ENCODE measurements at places on chromosomes 5 and 9. TPM values are rescaled to one million over a fixed set of nuclear protein-coding genes. Genes with fewer than 3 reads are reported as not detected.

The WHRN gene
- total RNA-seq, result 3.6 TPM

DNA sequence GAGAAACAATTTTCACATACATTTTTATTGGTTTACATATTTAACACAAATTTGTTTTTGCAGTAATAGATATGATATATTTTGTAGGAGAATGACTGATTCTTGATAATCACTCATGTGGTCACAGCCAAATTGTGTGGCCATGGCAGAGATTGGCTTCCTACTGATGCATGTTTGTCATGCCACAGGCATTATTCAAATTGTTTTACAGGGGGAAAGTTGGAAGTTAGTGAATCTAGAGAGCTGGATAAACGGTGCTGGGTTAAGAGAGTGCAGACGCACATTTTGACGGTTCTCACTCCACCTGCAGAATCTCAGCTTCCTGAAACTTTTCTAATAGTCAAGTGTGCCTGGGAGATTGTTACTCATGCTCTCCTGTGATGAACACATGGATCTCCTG is 91.1 kb upstream of the FBN2 start:
- no peak overlapping the region for H3K4me3 ChIP-seq
- no peak for DNase-seq

The SMIM33 gene
- not detected for total RNA-seq

GRCh38 chr9:2231829-2232228 is 216.7 kb downstream of the SMARCA2 start:
- DNase-seq, result no peak
- H3K4me1 ChIP-seq, result peaks cover 15% of the 10 kb centered on the region
- no peak overlapping the region for H3K4me3 ChIP-seq

- H3K27ac ChIP-seq, result no peak overlapping the region
- no peaks in the 10 kb centered on the region for H3K36me3 ChIP-seq
- H3K4me3 ChIP-seq, result no peak overlapping the region
- DNase-seq, result no peak
- no peaks in the 10 kb centered on the region for H3K4me1 ChIP-seq
Observed at GRCh38 chr5:179287071-179287470, 58.2 kb downstream of the ADAMTS2 start.

- no peaks in the 10 kb centered on the region for H3K4me1 ChIP-seq
- H3K27ac ChIP-seq, result no peak overlapping the region
- no peaks in the 10 kb centered on the region for H3K36me3 ChIP-seq
Observed at GRCh38 chr5:143758015-143758414, 53.9 kb upstream of the HMHB1 start.

The IL5 gene
- not detected for total RNA-seq

The FBLL1 gene
- 4.9 TPM for total RNA-seq

The ZNF618 gene
- total RNA-seq, result 18.0 TPM

- DNase-seq, result no peak
- H3K4me1 ChIP-seq, result peaks cover 7% of the 10 kb centered on the region
- no peak overlapping the region for H3K27ac ChIP-seq
- no peaks in the 10 kb centered on the region for H3K36me3 ChIP-seq
- H3K27me3 ChIP-seq, result no peaks in the 10 kb centered on the region
- H3K4me3 ChIP-seq, result no peak overlapping the region
Observed at GRCh38 chr5:95393279-95393678, 2.1 kb downstream of the FAM81B start.

DNA sequence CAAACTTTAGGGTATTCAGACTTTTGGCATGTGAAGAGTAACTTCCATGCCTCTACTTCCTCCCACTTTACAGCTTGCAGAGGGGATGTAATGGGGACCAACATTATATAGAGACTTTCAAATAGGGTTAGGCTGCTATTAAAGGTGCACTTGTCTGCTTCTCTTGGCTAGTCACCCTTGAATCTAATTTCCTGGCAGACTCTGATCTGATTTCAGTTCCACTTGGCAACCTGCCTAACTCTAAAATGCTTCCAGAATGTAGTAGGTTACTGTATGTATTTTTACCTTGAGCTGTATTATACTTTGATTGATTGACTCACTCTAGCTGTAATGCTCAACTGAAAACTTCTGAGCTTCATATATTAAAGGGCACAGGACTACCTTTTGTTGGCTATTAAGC is 693.4 kb downstream of the KCTD16 start:
- no peaks in the 10 kb centered on the region for H3K36me3 ChIP-seq
- no peaks in the 10 kb centered on the region for H3K4me1 ChIP-seq
- no peaks in the 10 kb centered on the region for H3K27me3 ChIP-seq
- H3K4me3 ChIP-seq, result no peak overlapping the region
- H3K27ac ChIP-seq, result no peak overlapping the region

- no peak for DNase-seq
- peaks cover 23% of the 10 kb centered on the region for H3K36me3 ChIP-seq
- H3K4me3 ChIP-seq, result peak overlapping the region; percentile 90
Observed at GRCh38 chr9:15307523-15307841, 466 bp upstream of the TTC39B start.

- peaks cover 10% of the 10 kb centered on the region for H3K4me1 ChIP-seq
- DNase-seq, result no peak
- no peak overlapping the region for H3K4me3 ChIP-seq
- no peaks in the 10 kb centered on the region for H3K27me3 ChIP-seq
- no peaks in the 10 kb centered on the region for H3K36me3 ChIP-seq
Observed at GRCh38 chr5:67400752-67401151, 204.2 kb upstream of the CD180 start.

The WNT8A gene
- total RNA-seq, result not detected

GRCh38 chr9:86903734-86904085 is 43.6 kb downstream of the GAS1 start:
- no peaks in the 10 kb centered on the region for H3K4me1 ChIP-seq
- no peak overlapping the region for H3K27ac ChIP-seq
- H3K4me3 ChIP-seq, result no peak overlapping the region
- no peaks in the 10 kb centered on the region for H3K36me3 ChIP-seq
- DNase-seq, result no peak

The HAVCR2 gene
- 0.17 TPM for total RNA-seq
